ENCODE measurements at places on chromosomes 13 and 19.

DNA sequence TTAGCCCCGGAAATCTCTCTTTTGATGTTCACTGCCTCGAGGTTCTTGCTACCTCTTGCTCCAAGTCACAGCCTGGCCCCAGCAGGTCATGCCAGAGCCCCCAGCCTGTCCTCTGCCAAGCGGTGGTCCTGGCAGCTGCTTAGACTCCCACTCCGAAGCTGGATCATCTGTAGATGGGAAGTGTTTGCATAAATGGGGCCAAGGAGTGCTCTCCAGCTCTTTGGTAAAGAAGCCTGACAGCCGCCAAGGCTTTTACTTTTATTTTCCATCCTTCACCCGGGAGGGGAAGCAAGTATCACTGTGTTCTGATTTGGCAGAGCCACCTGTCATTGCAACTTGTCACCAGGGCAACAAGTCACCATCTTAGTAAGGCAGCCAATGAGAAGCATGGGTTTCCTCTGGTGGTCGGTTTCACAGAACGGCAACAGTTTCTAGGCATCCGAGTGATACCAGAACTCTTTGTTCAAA is 10.6 kb upstream of the RETN start:
- DNase-seq: no peak

DNA sequence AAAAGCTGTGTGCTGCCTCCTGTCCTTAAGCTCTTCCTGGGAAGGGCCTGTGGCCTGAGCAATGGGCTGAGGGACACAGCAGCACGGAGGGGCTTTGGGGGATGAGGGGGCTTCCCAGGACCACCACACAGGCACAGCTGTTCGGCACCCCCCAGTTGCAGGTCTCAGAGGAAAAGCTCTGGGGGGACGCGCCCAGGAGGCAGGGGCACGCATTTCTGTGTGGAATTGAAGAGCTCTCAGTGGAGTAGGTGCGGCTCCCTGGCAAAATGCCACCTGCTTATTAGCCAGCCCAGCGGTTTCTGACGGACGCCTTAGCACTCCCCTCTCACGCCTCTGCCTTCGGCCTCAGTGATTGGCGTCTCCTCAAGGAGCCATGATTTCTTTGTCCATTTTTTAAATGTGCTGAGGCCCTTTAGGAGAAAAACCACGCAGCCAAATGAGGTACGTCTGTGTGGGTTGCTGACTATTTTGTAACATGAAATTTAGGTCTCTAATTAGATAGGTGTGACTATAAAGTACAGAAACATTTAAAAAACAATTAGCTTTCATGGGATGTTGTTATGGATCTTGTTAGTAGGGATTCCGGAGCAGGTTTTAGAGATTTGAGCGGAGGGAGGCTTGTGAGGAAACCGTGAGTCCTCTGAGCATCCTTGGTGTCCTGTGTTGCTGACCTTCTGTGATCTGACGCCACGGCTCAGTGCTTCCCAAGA is 4.0 kb downstream of the MCF2L start:
- no peak for DNase-seq

DNA sequence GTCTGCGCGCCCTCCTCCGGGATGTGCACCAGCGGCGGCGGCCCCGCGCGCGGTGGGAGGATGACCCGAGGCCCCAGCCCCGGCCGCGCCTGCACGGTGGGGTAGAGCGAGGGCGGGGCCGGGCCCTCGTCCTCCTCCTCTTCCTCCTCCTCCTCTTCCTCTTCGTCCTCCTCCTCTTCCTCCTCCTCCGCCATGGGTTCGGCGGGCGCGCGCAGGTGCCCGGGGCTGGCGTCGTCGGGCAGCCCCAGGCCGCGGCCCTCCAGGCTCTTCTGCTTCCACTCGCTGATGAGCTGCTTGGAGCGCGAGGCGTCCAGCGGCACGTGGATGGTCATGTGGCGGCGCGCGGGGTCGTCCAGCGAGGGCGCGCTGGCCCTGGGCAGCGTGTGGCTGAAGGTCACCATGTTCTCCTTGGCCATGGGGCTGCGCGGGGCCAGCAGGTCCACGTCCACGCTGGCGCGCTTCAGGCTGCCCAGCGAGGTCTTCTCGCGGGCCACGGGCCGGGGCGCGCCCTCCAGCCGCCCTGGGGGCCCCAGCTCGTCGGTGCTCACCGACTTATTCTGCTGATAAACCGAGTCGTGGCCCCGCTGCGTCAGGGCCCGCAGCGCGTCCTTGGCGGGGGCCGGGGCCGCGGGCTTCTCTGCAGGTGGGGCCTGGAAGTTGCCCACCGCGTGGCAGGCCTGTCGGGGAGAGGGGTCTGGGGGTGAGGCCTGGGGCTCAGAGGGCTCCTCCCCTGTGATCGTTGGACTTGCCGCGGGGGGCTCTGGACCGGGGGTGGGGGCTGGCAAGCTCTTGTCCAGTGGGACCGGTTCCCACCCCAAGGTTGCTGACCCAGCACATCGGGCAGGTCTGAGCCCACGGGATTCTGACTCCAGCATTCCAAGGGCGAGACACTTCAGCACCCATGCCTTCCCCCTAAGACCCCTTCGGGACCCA is 8.3 kb downstream of the PLPPR3 start:
- no peak for DNase-seq

GRCh38 chr13:79108914-79109643 is 297.0 kb downstream of the RBM26 start:
- DNase-seq: no peak

DNA sequence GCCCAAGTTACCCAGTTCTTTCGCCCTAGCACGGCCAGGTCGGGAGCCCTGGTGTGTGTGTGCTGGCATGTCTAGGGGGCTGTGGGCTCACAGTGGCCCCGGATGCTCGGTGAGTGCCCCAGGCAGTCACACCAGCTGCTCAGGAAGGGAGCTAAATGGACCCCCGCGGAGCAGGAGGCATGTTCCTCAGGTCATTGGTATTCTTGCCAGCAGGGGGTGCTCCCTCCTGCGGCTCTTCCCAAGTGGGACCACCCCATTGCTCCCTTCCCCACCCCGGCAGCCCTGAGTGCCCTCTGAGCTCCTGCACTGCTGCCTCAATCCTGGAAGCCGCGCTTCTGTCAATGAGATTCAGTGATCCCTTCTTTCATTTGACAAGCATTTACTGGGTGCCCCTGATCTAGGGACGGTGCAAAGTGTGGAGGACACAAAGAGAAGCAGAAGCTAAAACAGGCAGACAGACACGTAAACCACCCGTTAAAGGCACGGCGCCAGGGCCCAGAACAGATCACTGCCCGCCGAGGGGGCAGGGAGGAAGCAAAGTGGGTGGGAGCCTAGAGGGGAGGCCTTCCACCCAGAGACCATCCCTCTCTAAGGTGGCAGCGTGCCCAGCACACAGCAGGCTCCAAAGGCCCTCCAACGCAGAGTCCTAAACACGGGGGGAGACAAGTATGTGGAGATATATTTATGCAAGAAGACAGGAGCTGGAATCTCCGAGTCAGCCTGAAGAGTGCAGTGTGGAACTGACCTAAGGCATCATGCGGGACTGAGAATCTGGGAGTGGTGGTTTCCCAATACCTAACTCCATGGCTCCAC is 5.2 kb upstream of the ADPRHL1 start:
- no peak for DNase-seq

DNA sequence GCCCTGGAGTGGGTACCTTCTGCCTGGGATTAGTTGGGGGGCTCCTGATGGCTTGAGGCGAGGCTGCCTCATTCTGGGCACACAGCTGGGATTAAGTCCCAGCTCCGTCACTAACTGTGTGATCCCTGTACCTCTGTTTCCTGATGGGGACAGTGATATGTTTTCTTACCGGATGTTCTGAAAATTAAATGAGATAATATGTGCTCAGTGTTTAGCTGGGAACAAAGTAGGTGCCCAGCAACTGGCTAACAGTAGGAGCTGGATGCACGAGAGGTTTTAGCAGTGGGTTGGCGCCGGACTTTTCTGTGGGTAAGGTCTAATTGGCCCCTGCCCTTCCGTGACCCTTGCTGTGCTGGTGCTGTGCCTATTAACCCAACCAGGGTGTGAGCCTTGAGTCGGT is 203.4 kb downstream of the URI1 start:
- no peak for DNase-seq

- DNase-seq: no peak
Measured at GRCh38 chr19:49660338-49660961, 5.2 kb downstream of the IRF3 start.

- no peak for DNase-seq
Measured at GRCh38 chr13:61170856-61171255, 244.8 kb downstream of the PCDH20 start.

DNA sequence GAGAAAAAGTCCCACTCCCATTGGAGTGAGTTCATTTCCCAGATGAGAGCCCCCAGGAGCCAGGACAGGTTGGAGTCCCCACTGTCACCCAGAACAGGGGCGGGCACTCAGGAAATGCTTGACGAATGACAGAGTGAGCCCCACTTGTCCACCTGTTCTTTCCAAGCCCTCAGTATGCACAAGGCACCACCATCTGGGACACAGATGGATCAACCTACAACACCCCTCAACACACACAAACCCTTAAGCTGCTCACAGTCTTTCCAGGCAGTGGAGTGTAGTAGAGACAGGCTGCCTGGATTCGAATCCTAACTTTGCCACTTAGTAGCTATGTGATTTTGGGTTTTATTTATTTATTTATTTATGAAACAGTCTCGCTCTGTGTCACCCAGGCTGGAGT is 8.0 kb downstream of the ARHGEF1 start:
- no peak for DNase-seq

GRCh38 chr13:97499181-97499580 is 65.2 kb downstream of the RAP2A start:
- no peak for DNase-seq

GRCh38 chr13:102399791-102400674 is 1.8 kb downstream of the FGF14 start:
- DNase-seq: no peak

- no peak for DNase-seq
Measured at GRCh38 chr19:7992575-7992974, 12.9 kb downstream of the ELAVL1 start.

DNA sequence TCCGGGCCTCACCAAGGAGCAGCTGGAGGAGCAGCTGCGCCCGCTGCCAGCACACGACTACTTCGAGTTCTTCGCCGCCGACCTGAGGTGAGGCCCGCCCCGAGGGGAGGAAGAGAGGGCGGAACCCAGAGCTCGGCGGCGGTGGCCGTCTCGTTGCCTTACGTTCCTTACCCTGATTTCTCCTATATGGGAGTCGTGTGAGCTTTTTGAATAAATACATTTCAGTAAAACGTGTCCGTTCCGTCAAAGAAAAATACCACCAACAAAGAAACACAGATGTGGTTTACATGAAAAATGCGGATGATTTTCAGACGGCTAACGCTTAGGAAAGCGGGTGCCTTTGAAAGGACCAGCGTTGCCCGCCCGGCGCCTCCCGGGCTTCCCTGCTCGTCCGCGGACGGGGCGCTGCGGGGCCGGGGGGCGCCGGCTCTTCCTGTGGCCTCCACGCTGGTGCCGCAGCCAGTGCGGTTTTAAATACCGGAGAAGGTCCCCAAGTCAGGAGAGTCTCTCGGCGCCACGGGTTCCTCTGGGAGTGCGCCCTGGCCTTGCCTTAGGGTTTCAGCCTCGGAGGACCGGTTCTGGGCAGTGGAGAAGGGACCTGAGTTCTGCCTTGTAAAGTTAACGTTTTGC is 755 bp downstream of the UPF3A start:
- peak; percentile 34 for DNase-seq

DNA sequence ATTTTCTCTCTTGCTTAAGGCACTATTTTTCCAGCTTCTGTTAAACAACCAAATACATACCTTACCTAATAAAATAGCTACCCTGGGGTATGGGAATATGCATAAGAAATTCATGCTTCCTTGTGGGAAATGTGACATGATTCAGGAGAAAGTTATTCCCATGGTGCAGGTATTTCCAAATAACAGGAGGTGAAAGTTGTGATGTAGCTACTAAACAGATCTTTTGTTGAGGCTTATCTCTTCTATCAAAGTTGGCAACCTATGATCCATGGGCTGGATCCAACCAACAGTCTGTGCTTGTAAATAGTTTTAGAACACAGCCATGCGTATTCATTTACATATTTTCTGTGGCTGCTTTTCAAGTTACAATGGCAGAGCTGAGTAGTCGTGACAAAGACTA is 177.8 kb upstream of the NBEA start:
- no peak for DNase-seq

DNA sequence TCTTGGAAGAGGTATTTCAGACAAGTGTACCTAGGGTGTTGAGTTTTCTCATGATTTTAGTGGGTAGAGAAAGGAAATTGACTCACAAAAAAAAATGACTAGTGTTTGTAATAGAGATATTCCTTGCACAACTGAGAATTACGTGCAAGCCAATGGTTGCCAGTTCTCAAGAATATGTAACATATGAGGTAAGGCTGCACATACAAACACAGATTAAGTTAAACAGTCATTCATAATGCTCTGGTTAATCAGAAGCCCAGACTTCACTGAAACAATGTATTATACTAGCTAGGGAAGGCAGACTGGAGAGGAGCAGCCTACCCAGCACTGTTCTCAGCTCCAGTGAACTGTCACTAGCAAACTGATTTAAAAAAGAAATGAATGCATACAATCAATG is 418.3 kb downstream of the DIAPH3 start:
- DNase-seq: no peak

DNA sequence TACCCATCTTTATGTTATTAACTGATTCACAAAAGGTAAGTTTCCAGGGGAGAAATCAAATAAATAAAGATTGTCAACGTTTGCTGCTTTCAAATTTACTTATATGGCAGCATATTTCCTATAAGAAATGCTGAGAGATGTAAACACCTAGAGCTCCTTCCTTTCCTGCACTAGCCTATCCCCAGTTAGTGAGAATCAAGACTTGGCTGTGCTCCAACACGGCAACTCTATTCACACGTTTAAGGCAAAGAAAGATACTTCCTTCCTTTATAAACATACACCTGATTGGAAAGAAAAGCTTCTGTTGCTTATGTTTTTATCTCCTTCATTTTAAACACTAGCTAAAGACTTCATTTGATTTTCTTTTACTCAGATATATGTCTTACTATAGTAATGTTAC is 107.0 kb downstream of the PCDH9 start:
- no peak for DNase-seq

DNA sequence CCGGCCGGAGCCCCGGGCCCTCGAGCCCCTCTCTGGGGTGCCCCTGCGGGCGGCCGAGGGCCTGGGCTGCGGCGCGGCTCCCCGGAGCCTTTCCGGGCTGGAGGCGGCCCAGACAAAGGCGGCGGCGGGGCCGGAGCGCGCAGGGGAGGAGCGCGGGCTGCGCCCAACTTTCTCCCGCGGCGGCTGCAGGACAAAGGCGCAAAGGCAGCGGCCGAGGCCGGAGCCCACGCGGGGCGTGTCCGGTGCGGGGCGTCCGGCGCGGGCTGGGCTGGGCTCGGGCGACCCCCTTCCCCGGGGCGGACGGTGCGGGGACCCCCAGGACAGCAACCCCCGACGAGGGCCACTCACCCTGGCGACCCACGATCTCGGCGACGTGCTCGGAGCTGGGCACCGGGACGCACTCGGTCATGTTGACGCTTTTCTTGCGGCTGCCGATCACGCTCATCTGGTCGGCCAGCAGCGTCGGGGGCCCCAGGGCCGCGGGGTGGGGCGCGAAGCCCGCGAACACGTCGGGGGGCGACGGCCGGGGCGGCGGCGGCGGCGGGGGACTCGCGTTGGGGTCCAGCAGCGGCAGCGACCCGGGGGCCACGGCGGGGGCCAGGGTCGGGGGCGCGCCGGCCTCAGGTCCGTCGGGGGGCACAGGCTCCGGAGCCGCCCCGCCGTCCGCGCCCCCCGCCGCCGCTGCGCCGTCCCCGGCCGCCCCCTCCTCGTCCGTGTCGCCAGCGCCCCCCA is 843 bp downstream of the MEX3D start:
- DNase-seq: no peak
